ENCODE measurements at places on chromosomes 12 and 14.

DNA sequence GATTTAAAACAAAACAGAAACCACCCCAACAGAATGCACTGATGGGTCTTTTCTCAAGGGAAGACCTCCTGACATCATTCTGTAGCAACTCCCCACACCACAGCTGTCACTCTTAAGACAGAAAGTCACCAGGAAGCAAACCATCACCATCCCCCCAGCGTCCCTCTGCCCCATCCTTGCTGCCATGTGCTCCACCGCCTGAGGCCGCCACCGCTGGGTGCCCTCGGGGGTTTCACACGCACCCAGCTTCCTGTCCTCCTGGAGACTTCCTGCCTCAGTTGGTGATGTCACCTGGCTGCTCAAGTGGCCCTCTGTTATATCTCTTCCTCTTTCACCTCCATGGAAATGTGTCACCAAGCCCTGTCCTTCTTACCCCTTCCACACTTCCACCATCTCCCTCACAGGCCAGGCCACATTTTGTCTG is 71.4 kb upstream of the GPR68 start:
- peak; percentile 13 for DNase-seq

DNA sequence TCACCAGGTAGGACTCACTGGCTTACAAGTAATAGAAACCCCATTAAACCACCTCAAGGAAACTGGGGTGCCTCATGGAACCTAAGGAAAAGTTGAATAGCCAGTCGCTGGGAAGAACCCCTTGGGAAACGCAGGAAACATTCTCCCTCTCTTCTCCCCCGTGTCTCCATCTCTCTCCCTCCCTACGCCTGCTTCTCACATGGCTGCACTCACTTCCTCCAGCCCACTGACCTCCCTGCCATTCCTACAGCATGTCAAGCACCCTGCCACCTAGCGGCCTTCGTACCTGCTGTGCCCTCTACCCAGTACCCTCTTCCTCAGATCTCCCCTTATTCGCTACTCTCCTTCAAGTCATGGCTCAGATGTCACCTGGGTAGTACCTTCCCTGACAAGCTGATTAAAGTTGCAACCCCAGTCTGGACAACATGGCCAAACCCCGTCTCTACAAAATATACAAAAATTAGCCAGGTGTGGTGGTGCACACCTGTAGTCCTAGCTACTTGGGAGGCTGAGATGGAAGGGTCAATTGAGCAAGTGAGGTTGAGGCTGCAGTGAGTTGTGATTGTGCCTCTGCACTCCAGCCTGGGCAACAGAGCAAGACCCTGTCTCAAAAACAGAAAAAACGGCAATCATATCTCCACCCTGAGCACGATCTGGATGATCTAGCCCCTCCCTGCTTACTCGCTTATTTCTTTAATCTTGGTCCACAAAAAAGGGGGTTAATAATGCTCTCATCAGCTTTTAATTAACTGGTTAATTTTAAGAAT is 6.4 kb upstream of the DTX1 start:
- peak; percentile 58 for DNase-seq

DNA sequence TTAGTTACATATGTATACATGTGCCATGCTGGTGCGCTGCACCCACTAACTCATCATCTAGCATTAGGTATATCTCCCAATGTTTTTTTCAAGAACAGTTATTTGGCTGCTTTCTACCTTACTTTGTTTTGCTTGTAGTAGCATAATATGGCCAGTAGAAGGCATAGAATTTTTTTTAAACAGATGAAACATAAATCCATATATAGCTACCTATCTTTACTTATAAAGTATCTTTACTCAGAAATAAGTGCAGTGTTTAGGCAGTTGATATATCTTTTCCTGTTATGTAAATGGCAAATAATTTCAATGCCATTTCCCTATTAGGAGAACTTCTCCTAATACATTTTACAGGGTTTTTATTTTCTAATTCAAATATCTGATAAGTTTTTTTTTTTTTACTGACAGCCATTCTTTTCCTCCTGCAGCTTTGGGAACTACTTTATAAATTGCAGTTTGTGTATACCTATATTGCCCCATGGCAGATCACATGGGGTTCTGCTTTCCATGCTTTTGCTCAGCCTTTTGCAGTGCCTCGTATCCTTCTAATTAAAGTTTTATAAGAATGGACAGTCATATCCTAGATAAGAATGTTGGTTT is 143.1 kb downstream of the PCNX1 start:
- peak; percentile 52 for DNase-seq

DNA sequence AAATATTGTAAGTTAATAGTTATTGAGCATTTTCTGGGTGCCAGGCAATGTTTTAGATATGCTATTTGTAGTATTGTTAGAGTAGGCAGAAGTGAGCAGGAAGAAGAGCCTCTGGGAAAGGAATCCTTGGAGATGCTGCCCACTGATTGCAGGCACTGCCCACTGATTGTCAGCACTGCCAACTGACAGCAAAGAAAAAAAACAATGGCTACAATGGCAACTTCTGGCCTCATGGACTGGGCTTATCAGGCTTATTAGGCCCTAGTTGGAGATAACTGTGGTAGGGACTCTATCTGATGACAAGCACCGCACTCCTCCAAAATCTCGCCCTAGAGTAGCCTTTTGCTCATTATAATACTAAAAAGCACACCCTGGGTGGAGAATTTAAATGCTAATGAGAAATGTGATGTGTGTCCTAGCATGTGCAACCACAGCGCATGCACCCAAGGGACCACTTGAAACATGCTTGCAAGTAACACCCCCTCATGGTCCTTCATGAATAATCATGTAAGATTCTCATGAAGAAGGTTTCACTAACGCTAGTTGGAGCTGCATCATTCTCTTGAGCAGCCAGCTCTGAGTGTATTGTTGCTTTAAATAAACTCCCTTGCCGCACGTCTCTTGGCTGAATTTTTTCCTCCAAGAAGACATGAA is 103.5 kb upstream of the PPP4R3A start:
- DNase-seq: no peak

DNA sequence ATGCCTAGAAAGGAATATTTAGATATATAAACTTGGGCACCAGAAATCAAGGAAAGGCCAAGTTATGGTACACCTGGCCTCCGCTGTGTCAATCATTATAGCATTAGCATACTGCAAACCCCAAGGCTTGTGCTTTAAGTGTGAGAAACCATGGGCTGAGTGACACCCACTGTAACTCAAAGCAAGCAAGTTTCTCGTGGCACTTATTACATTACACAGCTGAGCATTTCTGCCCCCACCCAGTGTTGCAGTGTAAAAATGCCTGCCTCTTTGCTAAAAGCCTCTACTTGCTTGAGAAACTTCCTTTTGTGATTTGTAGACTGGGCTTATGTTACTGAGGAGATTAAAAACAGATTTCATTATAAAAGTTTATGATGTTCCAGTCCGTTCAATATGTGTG is 122.0 kb downstream of the TGFB3 start:
- DNase-seq: no peak

DNA sequence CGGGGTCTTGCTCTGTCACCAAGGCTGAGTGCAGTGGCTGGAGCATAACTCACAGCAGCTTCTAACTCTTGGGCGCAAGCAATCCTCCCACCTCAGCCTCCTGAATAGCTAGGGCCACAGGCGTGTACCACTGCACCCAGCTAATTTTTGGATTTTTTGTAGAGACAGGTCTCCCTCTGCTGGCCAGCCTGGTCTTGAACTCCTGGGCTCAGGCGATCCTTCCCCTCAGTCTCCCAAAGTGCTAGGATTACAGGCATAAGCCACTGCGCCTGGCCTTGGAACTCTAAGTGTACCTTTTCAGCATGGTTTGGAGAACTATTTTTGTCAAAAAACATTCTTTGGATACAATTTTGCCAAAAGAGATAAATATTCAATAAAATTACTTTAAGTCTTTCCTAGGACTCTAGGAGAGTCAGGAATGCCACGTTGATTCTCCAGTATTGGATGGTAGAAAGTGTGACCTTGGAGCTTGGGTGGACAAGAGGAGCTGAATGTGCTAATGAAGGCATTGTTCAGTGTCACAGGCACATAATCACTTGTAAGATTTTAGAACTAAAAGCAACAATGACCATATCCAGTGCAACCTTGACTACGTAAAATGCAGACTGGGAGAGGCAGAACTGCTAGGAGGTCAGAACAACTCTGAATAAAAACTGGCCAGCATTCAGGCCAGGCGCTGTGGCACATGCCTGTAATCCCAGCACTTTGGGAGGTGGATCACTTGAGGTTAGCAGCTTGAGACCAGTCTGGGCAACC is 2.8 kb downstream of the SRSF9 start:
- DNase-seq: peak; percentile 66

GRCh38 chr14:66135831-66136230 is 350.3 kb upstream of the CCDC196 start:
- no peak for DNase-seq

All from ELR (cell line).